ENCODE measurements at places on chromosomes 6 and 20.

DNA sequence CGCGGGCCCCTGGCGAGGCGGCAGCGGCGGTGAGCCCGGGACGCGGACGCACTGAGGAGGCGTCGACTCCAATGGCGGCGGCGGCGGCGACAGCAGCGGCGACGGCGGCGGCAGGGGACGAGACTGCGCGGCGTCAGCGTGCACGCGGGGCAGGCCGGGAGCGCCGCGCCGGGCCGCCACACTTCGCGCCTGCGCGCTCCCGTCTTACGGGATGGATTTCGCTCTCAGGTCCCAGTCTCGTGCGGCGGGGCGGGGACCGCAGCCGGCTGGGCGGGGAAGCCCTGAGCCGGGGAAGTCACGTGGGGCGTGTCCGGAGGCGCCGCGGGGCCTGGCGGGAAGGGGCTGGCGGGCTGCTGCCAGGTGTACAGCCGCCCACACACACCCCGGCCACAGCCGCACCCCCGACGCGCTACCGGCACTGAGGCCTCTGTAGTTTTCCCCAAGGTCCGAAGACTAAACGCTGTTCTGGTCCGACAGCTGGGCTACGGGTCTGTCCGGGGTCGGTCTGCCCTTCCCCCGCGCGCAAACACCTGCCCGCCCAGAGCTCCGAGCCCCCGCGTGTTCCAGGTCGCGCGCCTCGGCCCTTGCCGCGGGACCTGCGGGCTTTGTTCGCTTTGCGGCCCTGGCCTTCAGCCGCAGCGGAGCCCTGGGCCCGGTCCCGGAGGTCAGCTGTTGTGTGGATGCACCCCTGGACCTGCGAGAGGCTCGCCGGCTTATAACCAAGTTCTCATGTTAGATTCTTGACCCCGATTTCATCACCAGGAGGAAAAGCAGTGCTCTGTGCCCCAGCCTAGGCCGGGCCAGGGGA is at the start of gene YTHDF1:
Gene YTHDF1 (minus strand): TSS at position 91 of the 808 bp plus-strand sequence. CDS start 239 bp downstream, outside the sequence.
- peak; percentile 94 for ATAC-seq

GRCh38 chr6:144416773-144417172 is 131.6 kb downstream of the UTRN start:
- peak; percentile 20 for ATAC-seq

DNA sequence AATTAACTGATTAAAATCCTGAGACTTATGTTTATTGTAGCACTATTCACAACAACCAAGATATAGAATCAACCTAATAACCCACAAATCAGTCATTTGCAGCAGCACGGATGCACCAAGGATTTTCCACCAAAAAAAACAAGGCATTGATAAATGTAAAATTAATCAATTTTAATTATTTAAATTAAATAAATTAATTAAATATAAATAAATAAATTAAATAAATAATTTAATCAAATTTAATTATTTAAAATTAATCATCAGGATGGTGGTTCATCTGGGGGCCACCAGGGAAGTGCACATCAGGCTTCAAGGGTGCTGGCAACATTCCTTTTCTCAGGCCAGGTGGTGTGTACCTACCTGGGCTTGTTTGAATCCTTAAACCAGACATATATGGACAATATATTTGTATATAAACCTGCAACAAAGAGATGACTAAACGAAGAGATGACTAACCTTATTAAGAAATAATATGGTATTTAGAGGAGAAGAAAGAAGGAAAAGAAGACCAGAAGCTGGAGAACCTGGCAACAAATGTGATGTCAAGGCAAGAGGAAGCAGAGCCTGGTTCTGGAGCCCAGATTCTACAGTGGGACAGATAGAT is 89.2 kb downstream of the CD164 start:
- no peak for ATAC-seq

GRCh38 chr6:2917801-2918445 is 14.8 kb upstream of the SERPINB9 start:
- ATAC-seq, result no peak

DNA sequence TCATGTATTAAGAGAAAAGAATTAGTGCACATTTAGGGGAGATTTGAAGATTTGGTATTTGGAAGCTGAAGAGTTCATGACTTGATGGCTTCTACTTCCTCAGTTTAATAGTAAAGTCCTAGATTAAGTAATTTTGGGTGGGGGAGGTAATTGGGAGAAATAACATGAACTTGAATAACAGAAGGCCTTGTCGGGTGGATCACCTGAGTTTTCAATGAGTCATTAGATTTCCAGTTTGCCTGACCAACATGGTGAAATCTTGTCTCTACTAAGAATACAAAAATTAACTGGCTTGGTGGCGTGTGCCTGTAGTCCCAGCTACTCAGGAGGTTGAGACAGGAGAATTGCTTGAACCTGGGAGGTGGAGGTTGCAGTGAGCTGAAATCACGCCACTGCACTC is 181.0 kb downstream of the GJA1 start:
- no peak for ATAC-seq

DNA sequence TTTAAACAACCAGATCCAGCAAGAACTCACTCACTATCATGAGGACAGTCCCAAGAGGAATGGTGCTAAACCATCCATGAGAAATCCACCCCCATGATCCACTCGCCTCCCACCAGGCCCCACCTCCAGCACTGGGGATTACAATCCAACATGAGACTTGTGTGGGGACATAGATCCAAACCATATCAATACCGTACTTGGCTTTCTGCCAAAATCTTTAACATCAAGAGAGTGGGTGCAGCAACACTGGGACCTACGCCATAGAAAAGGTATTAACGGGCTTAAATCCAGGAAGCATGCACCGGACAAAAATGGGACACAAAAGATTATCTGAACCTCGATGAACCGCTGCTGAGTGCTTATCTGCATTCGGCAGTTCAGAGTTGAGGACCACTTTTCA is 322.3 kb upstream of the ARID1B start:
- no peak for ATAC-seq

- ATAC-seq, result no peak
Observed at GRCh38 chr6:154650351-154650750, 82.9 kb upstream of the SCAF8 start.

DNA sequence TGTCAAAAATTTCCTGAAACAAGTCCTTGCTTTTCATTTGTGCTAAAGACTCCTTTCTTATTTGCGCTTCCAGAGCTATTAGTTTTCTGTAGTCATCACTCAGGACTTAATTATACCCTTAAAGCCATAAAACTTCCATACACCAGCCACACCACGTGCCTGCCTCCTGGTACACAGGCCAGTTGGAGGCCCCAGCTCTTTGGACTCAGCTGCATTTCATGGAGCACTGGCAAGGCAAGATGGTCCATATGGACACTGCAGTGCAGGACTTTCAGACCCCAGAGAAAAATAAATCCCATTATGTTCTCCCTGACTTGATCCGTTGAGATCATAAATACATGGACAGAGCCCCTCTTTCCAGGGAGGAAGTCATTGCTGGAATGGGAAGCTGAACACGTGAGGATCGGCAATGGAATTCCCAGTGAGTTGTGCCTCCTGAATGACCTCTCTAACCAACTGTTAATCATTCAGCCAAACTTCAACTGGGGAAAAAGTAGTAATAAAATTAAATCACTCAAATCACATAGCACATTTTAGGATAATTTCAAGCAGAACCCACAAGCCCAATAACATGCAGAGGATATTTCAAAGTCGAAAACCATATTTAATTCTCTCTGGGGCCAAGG is 173.1 kb downstream of the HACE1 start:
- ATAC-seq, result peak; percentile 41

DNA sequence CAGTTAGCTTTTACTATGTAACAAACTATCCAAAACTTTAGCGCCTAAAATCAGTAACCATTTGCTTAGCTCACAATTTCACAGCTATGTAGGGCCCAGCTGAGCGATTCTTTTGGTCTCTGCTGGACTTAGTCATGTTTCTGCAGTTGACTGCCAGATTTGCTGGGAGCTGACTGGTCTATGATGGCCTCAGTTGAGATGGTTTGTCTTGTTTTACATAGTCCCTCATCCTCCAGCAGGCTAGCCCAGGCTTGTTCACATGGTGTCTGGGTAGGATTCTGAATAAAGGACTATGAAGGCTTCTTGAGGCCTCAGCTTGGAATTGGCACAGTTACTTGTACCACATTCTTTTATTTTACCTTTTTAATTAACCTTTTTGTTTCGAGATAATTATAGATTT is 247.8 kb upstream of the CHD6 start:
- no peak for ATAC-seq

DNA sequence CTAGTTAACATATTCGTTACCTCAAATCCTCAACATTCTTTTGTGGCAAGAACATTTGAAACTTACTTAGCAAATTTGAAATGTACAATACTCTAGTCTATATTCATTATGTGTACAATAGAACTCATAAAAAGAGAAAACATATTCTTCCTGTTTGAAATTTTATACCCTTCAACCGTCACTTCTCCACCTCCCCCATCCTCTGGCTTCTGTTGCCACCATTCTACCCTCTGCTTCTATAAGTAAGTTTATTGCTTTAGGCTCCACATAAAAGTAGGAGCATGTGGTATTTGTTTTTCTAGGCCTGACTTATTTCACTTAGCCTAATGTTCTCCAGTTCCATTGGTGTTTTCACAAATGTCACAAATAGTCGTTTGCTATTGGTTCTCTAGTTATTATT is 205.3 kb downstream of the TENT5A start:
- no peak for ATAC-seq

DNA sequence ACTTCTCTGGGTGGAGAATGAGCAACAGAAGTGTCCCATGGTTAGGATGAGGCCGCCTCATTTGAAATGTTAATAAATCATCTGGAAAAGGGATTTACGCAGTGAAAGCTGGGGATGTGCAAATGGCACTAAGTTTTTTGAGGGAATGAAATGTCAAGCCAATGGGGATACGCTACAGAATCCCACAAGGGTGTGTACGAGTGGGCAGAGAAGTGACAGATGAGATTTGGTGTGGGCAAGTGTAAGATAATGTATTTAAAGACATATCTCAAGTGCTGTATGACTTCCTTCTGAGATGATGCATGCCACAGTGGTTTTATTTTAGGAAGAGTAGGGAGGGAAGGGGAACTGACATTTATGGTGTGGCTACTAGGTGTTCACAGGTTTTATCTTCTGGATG is 100.6 kb downstream of the LRFN2 start:
- no peak for ATAC-seq

DNA sequence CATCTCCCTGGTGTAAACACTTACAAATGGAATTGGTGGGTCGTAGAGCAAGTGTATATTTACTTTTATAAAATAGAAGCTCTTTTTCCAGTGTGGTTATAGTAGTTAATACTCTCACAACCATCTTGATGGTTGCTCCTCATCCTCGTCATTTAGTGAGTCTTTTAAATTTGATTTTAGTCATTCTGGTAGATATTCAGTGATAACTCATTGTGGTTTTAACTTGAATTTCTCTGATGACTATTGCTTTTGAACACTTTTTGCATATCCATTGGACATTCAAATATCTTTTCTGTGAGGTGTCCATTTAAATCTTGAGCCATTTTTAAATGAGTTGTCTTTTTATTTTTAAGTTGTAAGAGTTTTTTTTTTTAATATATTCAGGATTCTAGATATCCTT is 189.2 kb upstream of the PHACTR1 start:
- ATAC-seq, result no peak

DNA sequence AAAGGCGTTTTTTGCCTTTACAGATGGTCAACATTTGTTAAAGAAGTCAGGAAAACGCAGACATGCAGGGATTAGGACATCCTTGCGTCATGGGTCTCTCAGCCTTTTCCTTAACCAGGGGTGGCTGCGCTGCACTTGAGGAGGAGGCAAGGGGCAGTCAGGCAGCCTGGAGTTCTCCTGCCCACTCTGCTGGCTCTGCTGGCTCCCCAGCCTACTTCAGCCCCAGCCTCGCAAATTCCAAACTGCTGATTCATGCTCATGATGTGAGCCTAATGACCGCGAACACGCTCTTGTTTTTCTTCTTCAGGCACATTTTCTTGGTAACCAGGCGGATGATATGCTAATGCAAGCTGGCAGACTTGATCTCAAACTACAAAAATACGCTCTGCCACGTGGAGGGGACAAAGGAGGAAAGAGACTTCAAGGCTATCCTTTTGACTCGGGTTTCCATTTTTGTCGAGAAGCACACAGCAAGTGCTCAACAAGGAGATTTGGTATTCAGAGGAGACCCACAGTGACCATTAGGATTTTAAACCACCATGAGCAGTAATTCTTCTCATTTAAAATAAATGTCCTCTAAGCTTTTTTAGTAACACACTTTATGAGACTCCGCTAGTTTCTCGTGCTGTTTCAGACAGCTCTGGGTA is 290.3 kb upstream of the STXBP5 start:
- ATAC-seq, result peak; percentile 95

GRCh38 chr6:137156650-137157049 is 16.8 kb downstream of the IL22RA2 start:
- ATAC-seq, result no peak

DNA sequence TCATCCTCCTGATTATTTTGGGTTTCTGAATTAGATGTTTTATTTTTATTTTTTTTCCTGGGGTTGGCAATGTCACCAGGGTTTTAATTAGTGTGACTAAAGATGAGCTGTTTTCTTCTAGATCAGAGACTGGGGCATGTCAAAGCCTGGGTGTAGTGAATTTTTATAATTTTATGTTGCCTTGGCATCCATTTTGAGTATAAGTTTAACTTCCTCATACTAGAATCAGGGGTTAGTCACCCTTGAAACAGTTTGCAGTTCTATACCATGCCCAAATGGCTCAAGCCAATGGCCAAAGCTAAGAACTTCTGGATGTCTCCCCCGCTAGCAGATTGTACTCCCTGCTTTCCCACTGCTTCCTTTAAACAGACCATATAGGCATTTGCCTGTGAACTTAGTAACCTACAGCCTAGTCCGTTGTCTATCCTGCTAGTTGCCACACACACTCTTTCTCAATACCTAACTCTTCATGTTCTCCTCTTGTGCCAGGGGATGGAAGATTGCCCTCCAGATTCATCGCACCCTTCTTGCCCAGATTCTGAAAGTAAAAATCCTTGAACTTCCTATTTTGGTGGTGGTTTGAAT is 54.5 kb downstream of the KIAA0408 start:
- ATAC-seq, result no peak

- no peak for ATAC-seq
Observed at GRCh38 chr6:110389689-110390382, 25.5 kb downstream of the DDO start.

- ATAC-seq, result peak; percentile 98
Observed at GRCh38 chr6:3209114-3210023, 18.1 kb downstream of the TUBB2B start.

- no peak for ATAC-seq
Observed at GRCh38 chr20:54620611-54621010, 145.2 kb downstream of the DOK5 start.

DNA sequence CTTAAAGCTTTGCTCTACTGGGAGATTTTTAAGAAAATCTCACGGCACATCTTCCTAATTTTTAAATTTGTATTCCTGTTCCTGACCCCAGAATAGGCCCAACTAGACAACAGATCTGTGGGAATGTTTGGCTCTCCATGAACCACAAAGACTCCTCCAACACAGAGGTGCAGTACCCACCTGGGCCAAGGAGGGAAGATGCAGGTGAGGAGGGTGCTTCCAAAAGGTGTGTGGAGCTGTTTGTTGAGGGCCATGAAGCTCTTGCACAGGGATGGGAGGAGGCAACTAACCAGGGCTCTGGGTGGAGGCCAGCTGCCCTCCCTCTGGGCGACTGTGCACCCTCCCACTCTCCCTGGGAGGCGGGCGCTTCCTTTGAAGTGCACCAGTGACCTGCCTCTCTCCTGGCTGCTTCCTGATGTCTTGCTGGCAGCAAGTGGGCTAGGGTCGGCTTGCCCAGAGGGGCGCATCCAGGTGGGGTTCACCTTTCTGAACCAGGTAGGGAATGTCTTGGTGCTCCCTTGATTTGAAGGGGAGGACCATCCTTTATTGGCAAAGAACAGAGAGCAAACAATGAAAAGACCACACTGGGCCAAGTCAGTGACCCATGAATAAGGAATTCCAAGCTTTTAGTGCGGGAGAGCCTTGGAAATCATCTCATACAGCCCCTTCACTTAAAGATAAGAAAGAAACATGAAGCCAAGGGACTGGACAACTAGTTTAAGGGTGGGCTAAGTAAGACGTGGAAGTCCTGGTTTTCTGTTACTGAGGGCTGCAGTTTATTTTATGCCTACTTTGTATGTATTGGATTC is 76.0 kb downstream of the ANKRD6 start:
- ATAC-seq, result no peak
